CD4-positive, CD25-positive, alpha-beta regulatory T cell (primary cell): ENCODE measurements at places on chromosomes 6 and 20.

- no peak overlapping the region for H3K27ac ChIP-seq
- H3K27me3 ChIP-seq = no peaks in the 10 kb centered on the region
- no peaks in the 10 kb centered on the region for H3K4me1 ChIP-seq
- no peak for DNase-seq
- no peaks in the 10 kb centered on the region for H3K36me3 ChIP-seq
Measured at GRCh38 chr6:75107913-75108312, 97.9 kb downstream of the COL12A1 start.

- no peaks in the 10 kb centered on the region for H3K4me1 ChIP-seq
- H3K27me3 ChIP-seq = no peaks in the 10 kb centered on the region
- H3K36me3 ChIP-seq = no peaks in the 10 kb centered on the region
- no peak overlapping the region for H3K27ac ChIP-seq
- no peak overlapping the region for H3K4me3 ChIP-seq
Measured at GRCh38 chr20:33159713-33160112, 8.2 kb upstream of the BPIFA2 start.

DNA sequence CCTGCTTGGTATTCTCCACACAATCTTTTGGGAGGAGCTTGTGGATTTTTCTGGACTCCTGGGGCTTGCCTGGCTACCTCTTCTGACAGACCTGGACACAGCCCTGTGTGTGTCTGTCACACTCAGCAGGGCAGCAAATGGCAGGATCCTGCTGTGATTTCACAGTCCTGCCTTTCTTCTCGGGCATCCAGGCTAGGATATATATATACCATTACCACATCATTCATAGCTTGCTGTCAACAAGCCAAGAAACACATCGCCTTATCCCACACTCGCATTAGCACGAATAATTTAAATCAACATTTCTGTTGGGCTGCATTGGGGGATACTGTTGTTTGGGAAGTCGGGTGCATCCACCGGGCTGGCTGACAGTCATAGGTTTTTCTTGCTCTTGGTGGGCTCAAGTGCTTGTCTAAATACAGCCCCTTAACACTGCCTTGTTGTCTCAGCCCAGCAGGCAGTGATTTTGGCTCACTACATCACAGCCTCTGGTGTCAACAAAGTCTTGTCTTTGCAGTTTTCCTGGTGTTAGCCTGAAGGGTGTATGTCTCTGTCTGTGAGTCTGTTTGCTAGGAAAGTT is 154.9 kb upstream of the FERMT1 start:
- no peaks in the 10 kb centered on the region for H3K36me3 ChIP-seq
- H3K27me3 ChIP-seq = no peaks in the 10 kb centered on the region
- no peak for DNase-seq
- no peak overlapping the region for H3K27ac ChIP-seq
- no peak overlapping the region for H3K4me3 ChIP-seq
- H3K4me1 ChIP-seq = no peaks in the 10 kb centered on the region

DNA sequence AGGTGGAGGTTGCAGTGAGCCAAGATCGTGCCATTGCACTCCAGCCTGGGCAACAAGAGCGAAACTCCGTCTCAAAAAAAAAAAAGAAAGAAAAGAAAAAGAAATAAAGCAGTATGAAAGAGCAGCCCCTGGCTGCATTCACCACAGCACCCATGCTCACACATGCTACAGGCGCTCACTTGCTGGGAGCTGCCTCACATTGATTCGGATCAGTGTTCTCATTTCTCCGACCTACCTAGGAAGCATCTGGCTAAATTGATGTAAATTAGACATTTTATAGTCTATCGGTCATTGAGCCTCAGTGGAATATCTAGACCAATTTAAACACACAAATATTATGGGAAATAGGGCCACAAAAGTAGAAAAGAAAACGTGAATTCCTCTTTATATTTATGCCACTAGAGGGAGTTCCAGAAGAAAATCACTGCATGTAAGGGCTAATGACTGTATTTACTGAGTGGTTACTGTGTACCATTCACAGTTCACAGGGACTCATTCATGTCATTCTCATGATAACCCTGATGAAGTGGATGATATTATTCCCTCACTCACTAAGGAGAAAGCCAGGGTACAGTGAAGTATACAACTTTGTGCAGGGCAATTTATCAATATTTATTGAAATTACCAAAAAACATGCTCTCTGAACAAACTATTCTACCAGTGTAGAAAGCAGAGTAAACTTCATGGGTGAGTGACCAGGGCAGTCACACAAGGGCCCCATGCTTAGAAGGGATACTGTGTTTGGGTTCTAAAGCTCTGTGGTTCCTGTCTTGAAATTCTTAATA is 5.3 kb upstream of the MOG start:
- H3K27ac ChIP-seq = no peak overlapping the region
- H3K27me3 ChIP-seq = peaks cover 8% of the 10 kb centered on the region
- peak; percentile 61 for DNase-seq
- H3K36me3 ChIP-seq = no peaks in the 10 kb centered on the region

- peak overlapping the region; percentile 37 for H3K4me3 ChIP-seq
- peak overlapping the region; percentile 68 for H3K27ac ChIP-seq
- peaks cover 26% of the 10 kb centered on the region for H3K36me3 ChIP-seq
- peak; percentile 22 for DNase-seq
- H3K4me1 ChIP-seq = peaks cover 44% of the 10 kb centered on the region
- H3K27me3 ChIP-seq = no peaks in the 10 kb centered on the region
Measured at GRCh38 chr6:158717341-158718330, 67.8 kb downstream of the SYTL3 start.

DNA sequence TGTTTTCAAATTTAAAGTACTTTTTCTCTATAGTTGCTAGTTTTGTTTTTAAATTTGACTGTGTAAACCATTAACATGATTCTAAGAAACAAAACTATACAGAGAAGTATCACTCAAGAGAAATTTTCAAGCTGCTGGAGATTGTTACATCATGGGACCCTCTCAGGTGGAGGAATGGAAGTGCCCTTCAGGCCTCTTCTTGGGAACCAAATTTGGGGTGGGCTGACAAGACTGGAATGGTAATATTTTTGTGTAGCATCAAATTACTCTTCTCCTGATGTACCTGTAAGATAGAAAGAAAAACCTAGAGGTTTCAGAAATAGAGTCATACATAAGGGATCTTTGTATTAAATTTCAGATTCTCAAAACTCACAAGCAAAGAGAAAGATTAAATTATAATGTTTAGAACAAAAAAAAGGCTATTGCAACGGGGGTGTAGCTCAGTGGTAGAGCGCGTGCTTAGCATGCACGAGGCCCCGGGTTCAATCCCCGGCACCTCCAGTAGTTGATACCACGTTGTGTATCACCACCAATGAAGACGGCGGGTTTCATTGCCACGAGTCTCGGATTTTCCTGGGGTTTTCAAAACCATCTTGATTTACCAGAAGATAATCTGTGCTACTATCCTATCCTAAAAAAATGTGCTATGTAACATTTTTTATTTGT is 193.7 kb downstream of the GPX5 start:
- H3K4me1 ChIP-seq = no peaks in the 10 kb centered on the region
- H3K27me3 ChIP-seq = peaks cover 30% of the 10 kb centered on the region
- no peak for DNase-seq
- H3K27ac ChIP-seq = no peak overlapping the region
- H3K36me3 ChIP-seq = no peaks in the 10 kb centered on the region

DNA sequence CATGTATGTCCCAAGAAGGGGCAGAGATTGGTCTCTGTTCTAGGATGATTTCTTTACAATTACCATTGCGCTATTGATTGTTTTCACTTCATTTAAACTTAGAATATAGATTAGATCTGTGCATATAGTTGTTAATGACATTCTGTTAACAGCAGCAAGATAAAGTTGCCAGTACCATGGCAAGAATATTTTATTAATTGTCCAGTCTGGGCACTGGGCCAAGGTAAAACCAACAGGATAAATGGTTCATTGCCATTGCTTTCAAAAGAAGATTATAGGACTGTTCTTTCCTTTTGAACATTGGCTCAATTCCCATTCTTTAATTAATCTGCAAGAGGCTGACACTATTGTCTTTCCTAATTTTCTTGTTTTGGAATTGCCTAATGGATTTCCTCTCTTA is 592.4 kb downstream of the RFPL4B start:
- no peak overlapping the region for H3K4me3 ChIP-seq
- H3K27me3 ChIP-seq = no peaks in the 10 kb centered on the region
- H3K36me3 ChIP-seq = no peaks in the 10 kb centered on the region
- no peak for DNase-seq

DNA sequence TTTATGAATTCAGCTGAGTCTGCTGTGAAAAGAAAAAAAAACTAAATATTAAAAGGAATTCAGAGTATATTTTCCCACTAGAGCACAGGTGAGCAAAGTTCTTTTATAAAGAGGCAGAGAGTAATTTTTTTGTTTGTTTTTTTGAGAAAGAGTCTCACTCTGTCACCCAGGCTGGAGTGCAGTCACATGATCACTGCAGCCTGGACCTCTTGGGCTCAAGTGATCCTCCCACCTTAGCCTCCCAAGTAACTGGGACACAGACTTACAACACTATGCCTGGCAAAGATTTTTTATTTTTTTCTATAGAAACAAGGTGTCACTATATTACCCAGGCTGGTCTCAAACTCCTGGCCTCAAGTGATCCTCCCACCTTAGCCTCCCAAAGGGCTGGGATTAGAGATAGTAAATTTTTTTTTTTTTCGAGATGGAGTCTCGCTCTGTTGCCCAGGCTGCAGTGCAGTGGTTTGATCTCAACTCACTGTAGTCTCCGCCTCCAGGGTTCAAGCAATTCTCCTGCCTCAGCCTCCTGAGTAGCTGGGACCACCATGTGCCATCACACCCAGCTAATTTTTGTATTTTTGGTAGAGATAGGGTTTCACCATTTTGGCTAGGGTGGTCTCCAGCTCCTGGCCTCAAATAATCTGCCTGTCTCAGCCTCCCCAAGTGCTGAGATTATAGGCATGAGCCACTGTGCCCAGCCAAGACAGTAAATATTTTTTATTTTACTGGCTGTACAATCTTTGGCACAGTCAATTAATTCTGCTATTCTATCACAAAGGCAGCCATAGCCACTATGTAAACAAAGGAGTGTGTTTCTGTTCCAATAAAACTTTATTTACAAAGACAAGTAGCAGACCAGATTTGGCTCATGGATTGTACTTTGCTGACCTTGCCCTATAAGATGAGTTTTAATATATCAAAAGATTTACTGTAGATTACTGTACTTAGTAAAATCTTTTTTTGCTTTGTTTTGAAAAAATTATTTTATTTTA is 14.5 kb upstream of the B4GALT5 start:
- H3K36me3 ChIP-seq = no peaks in the 10 kb centered on the region
- no peak for DNase-seq
- no peaks in the 10 kb centered on the region for H3K27me3 ChIP-seq
- H3K4me1 ChIP-seq = peaks cover 3% of the 10 kb centered on the region
- no peak overlapping the region for H3K4me3 ChIP-seq
- no peak overlapping the region for H3K27ac ChIP-seq

- H3K4me1 ChIP-seq = peaks cover 49% of the 10 kb centered on the region
- H3K27ac ChIP-seq = no peak overlapping the region
- H3K36me3 ChIP-seq = no peaks in the 10 kb centered on the region
- peaks cover 24% of the 10 kb centered on the region for H3K27me3 ChIP-seq
- no peak overlapping the region for H3K4me3 ChIP-seq
- no peak for DNase-seq
Measured at GRCh38 chr20:63007360-63007645, 539 bp upstream of the BHLHE23 start.

DNA sequence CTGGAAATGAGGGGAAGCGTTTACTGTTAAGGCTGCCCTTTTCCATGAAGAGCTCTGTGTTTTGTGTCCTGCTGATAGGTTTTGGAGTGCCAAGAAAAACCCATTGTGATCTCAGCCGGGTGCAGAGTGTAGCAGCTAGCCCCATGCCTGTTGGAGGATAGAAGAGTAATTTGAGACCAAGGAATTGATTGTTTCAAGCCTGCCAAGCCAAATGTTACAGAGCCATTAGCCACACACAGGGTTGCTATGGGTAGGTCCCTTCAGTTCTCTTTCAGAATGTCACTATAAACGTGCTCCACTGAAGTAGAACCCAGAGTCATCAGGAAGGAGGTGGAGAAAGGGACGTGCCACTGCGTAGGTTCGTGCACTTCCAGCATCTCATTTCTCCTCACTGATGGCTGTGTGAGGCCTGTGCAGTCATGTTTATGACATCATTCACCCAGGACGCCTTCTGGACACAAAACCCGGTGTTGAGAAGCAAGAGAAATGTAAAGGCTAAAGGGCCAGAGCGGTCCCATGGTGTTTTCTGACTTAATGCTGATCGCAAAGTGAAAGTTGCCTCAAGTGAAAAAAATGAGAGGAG is 6.6 kb downstream of the GMPR start:
- no peaks in the 10 kb centered on the region for H3K36me3 ChIP-seq
- peaks cover 8% of the 10 kb centered on the region for H3K27me3 ChIP-seq
- H3K4me1 ChIP-seq = no peaks in the 10 kb centered on the region
- H3K27ac ChIP-seq = no peak overlapping the region

- no peak overlapping the region for H3K27ac ChIP-seq
- no peak overlapping the region for H3K4me3 ChIP-seq
- no peaks in the 10 kb centered on the region for H3K36me3 ChIP-seq
- no peak for DNase-seq
- no peaks in the 10 kb centered on the region for H3K27me3 ChIP-seq
Measured at GRCh38 chr6:56526860-56527544, 115.7 kb downstream of the DST start.

DNA sequence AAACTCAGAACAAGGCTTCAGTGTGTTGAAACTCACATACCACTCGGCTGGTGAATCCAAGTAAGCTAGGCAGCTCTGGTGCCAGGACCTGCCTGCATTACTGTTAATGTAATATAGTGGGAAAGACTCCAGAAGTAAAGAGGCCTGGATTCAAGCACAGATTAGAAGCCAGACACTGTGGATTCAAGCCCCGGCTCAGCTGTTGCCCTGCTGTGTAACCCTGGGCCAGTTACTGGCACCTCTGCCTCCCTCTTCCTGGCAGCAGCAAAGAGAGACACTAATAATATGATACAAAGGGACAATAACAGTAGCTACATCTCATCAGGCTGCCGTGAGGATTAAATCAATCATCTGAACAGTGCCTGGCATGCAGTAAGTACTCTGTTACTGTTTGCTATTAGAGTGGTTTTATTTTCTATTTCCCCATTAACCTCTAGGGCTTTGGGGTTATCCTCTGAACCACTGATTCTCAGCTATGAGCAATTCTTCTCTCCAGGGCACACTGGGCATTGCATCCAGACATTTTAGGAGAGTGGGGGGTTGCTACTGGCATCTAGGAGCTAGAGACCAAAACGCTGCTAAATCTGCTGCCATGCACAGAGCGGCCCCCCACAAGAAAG is 92.9 kb downstream of the ZMYND8 start:
- peaks cover 55% of the 10 kb centered on the region for H3K36me3 ChIP-seq
- H3K4me3 ChIP-seq = no peak overlapping the region
- H3K27ac ChIP-seq = no peak overlapping the region

- H3K36me3 ChIP-seq = no peaks in the 10 kb centered on the region
- no peaks in the 10 kb centered on the region for H3K27me3 ChIP-seq
- H3K4me1 ChIP-seq = no peaks in the 10 kb centered on the region
- no peak for DNase-seq
- H3K27ac ChIP-seq = no peak overlapping the region
Measured at GRCh38 chr6:64252256-64252655, 616.7 kb downstream of the PHF3 start.

DNA sequence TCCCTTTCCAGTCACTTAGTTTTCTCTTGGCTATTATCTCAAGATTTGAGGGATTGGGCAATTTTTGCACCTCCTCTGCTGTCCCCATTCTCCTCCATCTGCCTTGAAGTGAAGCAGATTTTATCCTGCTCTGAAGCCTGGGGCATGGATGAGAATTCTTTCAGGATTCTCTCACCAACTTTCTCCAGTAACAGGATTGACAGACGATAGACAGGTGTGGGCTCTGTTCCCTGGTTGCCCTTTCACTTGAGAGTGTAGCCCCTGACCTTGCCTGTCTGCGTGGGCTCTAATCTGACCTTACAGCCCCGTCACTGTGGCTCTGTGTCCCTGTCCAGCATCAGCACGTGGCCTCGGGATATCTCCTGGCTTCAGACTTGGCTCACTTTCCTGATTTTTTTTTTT is 27.1 kb downstream of the CDYL start:
- DNase-seq = no peak
- H3K4me3 ChIP-seq = no peak overlapping the region
- no peaks in the 10 kb centered on the region for H3K27me3 ChIP-seq
- no peak overlapping the region for H3K27ac ChIP-seq
- H3K4me1 ChIP-seq = peaks cover 9% of the 10 kb centered on the region
